ENCODE measurements at places on chromosomes 5 and 9.

GRCh38 chr5:174235221-174236011 lies 189.9 kb downstream of the NSG2 start:
- no peak for DNase-seq

DNA sequence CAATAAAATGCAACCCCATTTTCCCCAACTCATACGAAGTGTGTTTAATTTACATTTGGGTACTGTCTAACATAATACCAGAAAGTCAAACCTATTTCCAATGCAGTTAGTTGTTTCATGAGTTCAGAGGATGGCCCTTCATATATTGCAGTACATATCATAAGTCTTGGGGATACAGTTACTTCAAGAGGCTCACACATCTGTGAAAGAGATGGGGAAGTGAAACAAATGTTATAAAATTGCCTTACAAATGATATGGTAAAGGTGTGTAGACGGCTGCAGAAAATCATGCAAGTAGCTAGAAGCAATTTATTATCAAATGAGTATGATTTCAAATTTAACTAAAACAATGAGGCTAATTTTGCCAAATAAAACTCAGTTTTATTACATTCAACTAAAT lies 219.0 kb upstream of the CDH12 start:
- no peak for DNase-seq

DNA sequence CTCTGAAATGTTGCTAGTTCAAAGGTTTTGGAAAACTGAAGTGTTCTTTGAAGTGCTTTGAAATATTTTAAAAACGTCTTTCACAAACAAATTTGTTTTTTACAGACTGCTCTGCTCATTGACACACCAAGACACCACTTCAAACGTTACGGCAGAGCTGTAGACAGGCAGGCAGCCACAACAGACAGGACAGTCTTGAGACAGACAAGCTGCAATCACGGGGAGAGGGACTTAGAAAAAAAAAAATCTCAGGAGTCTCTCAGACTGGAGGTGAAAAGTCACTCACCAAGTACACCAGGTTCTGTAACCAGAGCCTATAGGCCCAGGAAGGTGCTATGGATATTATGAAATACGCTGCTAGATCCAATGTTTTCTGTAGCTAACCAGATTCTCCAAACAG lies 135.4 kb downstream of the ISL1 start:
- no peak for DNase-seq

DNA sequence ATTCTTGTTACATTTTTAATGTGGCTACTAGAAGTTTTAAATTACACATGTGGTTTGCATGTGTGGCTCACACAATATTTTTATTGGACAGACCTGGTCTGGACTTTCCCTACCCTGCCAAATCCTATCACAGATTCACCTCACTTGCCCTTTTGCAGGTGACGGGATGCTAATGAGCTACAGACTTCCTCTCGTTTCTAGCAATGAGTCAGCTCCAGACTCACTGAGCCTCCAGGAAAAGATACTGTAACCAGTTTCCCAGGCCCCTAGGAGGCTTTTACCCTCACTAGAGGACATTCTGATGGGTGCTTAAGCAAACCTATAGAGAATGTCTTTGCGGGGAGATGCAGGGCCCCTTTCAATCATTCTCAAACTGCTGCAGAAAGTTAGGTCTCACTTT lies 135.4 kb downstream of the WDR41 start:
- DNase-seq, result no peak

DNA sequence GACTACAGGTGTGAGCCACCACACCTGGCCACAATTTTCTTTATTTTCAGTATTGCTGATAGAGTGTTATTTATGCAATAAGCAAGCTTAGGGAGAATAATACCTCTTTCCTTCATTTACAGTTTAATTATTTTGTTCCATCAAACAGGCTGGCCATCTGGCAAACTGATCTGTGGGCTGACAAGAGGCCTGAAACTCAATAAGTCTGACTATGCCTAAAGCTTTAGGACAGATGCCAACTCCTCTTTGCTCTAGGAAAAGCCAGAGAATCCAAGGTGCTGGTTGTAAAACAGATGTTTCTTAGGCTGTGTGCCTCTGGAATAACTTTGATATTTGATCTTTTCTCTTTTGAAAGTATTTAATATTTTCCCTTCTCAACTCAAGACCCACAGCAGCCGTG lies 98.4 kb downstream of the TARS1 start:
- DNase-seq, result no peak

DNA sequence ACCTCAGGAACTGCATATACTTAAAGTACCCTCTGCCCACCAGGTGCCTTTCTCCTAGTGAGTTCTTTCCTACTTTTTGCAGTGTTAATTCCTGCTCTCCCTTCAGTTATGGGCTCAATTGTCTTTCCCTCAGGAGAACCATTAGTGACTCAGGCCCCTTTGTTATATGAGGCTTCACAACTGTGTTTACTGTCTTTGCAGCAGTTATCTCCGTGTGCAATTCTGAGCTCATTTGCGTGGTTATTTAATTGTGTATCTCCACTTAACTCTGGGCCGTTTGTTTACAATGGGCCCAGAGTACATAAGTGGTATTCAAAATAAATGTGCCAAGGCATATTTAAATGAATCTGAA lies 9.6 kb downstream of the FBXO38 start:
- no peak for DNase-seq

All from stimulated activated CD8-positive, alpha-beta memory T cell treated with anti-CD3 and anti-CD28 coated beads, Interleukin-4, amount 100 ng/mL, for 1 hour (primary cell).